NCI-H1417 treated with DMSO at 0.1 percent for 48 hours (cell line): ENCODE measurements at places on chromosomes 12 and 14.
A peak's percentile ranks its signal among the peaks of the same experiment; 100 is the strongest.

DNA sequence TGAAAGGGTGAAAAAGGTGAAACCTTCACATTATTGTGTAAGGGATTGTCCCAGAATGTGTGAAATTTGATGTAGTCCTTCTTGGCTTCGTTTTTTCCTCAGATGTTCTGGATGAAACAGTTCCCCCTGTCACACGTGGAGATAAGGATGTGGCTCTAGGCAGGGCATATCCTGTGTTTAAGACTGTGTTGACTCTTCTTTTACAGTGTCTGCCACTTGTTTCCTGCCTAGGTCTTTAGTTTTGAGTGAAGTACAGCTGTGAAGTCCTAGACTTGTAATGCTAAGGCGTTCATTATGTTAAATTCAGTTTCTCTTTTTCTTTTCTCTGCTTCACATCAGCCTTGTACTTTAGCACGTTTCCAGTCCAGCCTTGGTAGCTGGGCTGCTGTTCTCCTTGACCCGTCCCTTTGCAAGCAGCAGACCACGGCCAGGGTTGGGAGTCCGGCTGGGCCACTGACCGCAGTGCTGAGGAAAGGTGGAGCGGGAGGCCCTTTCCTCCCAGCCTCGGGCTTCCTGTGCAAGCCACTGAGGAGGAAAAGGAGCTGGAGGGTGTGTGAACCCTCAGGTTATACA, 59.1 kb downstream of the RASSF3 start:
- no peak for DNase-seq

- no peak for DNase-seq
Measured at GRCh38 chr14:102525219-102525928, 15.8 kb upstream of the ANKRD9 start.

- no peak for DNase-seq
Measured at GRCh38 chr12:59808317-59808910, 212.6 kb downstream of the SLC16A7 start.

GRCh38 chr12:108911915-108912314, 32.0 kb downstream of the DAO start:
- DNase-seq, result no peak

DNA sequence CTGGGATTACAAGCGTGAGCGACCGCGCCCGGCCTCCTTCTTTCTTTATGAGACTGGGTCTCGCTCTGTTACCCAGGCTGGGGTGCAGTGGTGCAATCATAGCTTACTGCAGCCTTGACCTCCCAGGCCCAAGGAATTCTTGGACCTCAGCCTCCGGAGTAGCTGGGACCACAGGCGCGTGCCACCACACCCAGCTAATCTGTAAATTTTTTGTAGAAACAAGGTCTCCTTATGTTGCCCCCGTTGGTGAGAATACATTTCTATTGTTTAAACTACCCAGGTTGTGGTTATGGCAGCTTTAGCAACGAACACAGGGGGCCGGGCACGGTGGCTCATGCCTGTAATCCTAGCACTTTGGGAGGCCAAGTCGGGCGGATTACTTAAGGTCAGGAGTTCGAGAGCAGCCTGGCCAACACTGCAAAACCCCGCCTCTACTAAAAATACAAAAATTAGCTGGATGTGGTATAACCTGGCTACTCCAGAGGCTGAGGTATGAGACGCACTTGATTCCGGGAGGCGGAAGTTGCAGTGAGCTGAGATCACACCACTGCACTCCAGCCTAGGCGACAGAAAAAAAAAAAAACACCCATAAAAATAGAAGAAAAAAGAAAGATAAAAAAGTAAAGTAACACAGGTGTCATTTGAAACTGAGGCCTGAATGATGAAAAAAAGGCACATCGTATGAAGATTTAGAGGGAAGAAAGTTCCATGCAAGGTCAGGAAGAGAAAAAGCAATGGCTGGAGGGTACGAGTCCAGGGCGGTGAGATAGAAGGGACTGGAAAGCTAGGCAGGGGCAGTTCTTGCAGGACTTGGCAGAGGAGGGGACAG, 977 bp upstream of the TMEM120B start:
- no peak for DNase-seq

GRCh38 chr12:5276327-5276880, 155.5 kb upstream of the NTF3 start:
- peak; percentile 6 for DNase-seq

DNA sequence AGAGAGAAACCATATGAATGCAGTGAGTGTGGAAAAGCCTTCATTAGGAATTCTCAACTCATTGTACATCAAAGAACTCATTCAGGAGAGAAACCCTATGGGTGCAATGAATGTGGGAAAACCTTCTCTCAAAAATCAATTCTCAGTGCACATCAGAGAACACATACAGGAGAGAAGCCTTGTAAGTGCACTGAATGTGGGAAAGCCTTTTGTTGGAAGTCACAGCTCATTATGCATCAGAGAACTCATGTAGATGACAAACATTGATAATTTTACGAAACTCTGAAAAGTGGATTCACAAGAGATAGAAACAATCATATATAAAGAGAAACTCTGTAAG, 22.9 kb downstream of the ZNF268 start:
- no peak for DNase-seq

DNA sequence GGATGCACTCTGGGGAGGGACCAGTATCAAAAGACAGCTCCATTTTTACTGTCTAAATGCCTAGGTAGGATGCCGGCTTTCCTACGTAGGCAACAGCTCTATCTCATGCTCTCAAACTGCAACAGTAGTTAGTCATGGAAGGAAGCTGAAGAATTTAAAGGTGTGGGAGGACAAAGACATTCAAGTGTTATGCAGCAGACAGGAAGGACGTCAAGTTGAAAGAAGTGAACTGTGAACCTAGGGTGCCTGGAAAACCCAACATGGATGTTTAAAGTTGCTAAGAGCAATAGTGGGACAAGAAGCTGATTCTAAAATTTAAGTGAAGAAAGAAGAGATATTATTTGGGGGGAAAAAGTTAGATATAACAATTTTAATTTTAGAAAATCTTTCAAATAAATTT, 5.9 kb downstream of the SEC23A start:
- no peak for DNase-seq

GRCh38 chr12:111761706-111762105, 5.0 kb upstream of the ALDH2 start:
- DNase-seq, result no peak

DNA sequence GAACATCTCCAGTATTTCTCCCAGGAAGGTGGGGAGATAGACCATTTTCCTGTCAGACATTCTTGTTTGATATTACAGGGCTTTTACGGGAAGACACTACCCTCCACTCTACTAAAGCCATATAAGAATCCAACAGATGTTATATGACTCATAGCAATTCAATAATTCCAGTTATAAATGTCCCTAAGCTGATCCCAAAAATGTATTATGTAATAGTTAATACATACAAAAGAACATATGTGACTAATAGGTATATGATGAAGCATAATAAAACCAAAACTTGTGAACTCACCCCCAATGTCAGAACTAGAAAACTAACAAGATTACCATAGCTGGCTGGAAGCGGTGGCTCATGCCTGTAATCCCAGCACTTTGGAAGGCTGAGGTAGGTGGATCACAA, 84.2 kb downstream of the EFCAB11 start:
- no peak for DNase-seq

DNA sequence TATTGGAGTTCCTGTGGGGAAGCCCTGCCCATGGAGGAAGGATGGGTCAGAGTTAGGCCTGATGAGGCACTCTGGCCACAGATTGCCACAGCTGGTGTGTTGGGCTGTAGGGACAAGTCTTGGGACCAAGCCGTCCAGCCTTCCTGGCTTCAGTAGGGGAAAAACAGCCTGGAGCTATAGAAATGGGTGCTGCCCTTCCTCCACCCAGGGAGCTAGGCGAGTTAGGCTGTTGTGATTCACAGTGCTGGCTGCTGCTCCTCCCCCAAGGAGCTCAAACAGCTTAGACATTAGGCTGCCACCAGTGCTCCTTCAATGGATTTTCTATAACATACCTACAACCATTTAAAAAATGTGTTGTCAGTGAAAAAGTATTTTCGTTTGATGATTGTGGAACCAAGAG, 274.3 kb downstream of the RPL10L start:
- DNase-seq, result no peak

GRCh38 chr14:21069388-21070082, 569 bp upstream of the ARHGEF40 start:
- DNase-seq, result no peak

GRCh38 chr12:6118891-6119568, 5.4 kb downstream of the VWF start:
- no peak for DNase-seq

- DNase-seq, result no peak
Measured at GRCh38 chr12:58443273-58443980, 476.9 kb downstream of the LRIG3 start.

DNA sequence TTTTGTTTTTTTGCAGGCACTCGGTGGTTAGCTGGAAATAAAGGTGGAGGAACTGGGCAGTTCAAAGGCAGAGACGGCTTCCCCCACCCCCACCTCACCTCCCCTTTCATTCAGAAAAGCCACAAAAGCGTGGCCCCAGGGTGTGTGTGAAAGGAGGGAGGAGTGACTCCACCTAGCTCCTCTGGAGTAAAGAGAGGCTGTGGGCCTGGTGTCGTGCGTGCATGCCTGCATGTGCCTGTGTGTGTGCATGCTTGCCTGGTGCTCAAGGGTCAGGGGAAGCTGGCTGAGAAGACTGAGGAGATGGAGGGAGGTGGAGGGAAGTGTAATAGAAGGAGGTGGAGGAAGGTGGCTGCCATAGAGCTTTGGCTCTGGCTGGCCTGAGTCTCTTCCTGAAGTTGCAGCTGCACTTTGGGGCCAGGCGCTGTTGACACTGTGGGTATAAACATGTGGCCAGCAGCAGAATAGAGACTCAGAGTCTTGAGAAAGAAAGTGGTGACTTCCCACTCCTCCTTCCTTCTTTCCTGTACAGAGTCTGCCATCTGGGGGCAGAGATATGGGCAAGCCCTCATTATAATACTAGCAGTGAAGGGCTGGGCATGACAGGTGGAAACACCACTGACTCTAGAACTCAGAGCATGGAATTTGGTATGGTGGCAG, 36.9 kb upstream of the SINHCAF start:
- DNase-seq, result peak; percentile 10

DNA sequence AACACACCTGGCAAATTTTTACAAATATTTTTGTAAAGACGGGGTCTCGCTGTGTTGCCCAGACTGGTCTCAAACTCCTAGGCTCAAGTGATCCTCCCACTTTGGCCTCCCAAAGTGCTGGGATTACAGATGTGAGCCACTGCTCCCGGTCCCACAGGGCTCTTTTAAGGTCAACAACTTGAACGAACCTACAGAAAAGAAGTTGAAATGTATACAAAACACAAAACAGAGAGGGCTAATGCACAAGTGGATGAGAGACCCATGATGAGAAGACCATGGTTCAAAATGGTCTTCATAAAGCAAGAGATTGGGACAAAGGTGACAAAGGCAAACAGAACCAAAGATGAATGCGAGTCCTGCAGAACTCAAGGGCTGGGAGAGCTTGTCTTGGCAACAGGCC, 91.4 kb downstream of the CALM1 start:
- no peak for DNase-seq

DNA sequence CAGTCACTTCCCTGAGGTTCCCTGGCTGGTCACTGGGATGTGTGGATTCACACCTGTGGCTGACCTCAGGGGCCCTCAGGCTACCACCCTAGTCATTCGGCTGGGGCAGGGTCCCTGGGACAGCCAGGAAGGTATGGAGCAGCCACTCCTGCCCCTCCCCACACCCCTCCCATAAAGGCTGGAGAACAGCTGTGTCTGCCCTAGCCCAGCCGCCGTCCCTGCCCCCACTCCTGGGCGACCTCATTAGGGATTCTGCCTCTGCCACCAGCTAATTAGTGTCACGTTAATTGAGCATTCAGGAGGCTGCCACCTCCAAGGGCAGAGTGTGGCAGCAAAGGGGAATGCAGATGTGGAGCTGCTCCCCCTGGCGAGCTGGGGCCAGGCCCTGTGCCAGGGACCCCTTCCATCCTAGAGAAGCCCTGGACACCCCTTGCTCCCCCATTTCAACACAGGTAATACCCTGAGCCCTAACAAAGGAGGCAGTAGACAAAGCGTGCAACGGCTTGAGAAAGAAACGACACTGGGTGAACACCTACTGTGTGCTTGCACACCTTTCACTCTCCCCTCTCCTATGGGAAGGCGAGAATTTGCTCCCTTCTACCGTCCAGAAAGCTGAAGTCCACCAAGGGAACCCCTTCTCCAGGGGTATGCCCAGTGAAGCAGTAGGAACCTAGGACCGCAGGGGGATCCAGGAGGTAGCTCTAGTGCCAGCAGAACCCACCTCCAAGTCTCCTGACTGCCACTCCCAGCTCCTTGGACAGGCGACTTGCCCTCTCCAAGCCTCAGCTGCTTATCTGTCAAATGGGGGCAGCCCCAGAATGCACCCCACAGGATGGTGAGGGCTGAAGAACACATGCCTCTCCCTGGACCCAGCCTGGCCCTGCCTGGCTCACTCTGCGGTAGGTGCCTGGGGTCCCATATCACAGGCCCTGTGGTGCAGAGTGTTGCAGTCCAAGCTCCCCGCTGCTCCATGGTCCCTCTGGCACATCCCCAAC, 45.1 kb downstream of the FAM222A start:
- no peak for DNase-seq

GRCh38 chr12:49750027-49750995, 9.0 kb downstream of the TMBIM6 start:
- DNase-seq, result no peak

- no peak for DNase-seq
Measured at GRCh38 chr12:11965258-11965910, 105.4 kb upstream of the BCL2L14 start.

GRCh38 chr14:91113829-91114078, at the start of gene DGLUCY:
Gene DGLUCY (plus strand): TSS chr14:91114073. CDS start chr14:91160295, 46,222 bp downstream.
- DNase-seq, result no peak

DNA sequence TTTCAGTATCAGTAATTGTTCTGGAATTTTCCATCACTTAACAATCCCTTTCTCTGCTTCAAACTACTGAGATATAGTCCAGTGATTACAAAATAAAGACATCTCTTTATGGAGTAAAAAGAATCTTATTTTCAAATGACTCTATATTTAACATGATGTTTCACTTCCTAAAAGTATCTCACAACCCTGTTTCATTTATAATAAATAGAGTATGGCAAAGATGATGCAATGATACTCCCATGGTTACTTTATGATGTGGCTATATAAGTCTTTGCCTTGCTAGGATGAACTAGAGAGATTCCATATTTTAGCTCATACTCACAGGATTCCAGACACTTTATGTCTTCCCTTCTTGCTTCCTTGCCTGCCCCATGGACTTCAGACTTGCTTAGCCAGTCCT, 953.5 kb upstream of the MDGA2 start:
- no peak for DNase-seq

DNA sequence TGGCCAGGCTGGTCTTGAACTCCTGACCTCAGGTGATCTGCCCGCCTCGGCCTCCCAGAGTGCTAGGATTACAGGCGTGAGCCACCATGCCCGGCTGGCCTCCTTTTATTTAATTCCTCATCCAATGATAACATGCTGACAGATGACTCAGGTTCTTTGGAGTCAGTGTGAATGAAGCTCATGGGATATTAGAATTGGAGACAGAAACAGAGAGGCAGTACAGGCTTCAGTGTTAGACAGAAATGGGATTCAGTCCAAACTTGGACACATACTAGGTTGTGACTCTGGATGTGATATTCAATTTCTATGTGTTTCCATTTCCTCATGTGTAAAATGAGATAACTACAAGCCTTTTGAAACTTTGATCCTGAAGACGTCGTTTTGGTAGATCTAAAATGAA, 47.3 kb downstream of the PDE3A start:
- DNase-seq, result no peak

- peak; percentile 61 for DNase-seq
Measured at GRCh38 chr14:35949920-35950513, 123.9 kb downstream of the BRMS1L start.
